ENCODE measurements at places on chromosomes 5 and 9.

GRCh38 chr5:147418613-147419012, 91.3 kb downstream of the DPYSL3 start:
- no peak for DNase-seq

DNA sequence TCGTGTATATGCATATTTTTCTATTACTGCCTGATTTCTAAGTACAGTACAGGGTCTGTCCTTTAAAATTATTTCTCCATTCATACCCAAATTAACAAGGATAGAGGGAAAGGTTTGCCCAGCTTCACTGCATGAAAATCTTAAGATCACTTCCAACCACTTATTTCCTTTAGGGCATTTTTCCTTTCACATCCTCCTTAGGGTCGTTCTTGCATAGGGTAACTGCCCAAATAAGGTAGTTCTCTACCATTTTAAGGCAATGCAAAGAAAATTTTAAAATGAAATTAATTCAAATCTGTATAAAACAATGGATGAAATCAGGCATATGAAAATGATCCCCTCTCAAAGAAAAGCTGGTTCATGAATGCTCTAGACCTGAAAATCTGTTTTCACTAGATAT, 4.1 kb upstream of the CDC20B start:
- no peak for DNase-seq

DNA sequence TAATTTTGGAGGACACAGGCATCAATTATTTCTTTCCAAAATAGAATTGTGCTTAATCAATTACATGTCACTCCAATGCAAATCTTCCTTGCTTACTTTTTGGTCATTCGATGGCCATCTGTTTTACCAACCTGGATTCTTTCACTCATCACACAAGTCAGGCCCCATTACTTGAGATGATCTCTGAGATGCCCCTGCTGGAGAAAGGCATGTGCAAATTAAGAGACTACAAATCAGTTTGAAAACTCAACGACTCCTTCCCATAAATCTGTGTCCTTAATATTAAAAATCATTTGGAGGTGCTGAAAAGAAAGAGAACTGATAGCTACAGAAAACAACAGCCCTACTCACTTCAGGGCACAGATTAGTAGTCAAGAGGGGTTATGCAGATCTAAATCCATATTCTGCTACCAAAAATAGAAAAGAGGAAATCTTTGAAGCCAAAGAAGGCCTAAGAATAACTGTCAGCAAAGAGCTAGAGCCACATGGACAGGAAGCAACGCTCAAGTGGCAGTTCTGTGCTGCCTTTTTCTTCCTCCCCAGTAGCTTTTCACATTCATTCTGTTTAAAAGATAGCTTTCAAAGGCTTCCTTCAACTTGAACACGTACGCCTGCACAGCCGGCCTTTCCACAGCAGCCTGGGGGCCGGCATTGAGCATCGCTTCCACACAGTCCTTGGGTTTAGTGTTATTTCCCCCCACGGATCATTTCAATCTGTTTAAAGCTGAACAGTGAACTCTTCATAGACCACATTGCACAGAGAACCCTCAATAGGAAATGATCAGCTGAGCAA, 79.3 kb upstream of the MAP3K1 start:
- no peak for DNase-seq

DNA sequence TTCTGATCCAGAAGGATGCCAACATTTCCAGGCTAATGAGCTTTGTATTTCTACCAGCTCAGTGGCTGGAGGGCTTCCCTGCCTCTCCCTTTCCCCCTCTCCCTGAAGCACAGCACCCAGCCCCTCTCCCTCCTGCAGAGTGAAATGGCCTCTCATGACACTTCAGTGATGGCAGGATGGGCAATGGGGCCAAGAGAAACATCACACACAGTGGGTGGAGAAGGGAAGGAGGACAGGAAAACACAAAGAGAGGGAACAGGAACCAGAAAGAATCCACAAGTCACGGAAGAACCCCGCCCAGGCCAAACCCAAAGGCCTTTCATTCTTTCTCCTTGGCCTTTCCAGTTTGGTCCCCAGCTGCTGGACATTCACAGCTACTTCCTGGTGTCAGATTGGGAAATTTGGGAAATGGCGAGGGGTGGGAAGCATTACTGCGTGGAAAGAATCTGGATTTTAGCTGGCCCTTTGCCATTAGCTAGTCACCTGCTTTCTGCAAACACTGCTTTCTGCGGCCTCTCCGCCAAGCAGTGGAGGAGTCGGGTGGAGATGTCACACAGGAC, 82.6 kb downstream of the GLDC start:
- DNase-seq: no peak

DNA sequence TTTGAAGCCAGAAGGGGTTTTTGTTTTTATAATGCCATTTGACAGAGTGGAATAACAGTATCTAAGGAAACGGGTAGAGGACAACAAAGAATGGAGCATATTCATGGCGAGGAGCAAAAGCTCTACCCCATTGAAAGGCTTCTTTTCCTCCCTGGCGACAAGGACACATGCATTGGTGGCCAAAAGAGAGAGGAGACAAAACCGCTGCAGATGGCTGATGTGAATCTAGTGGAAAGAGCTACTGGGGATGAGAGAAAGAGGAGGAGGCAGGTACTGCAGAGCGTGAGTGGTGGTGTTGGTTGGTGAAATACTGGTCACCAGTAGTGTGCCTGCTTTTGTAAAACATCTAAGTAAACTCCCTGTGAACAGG, 491 bp downstream of the APC start:
- no peak for DNase-seq

DNA sequence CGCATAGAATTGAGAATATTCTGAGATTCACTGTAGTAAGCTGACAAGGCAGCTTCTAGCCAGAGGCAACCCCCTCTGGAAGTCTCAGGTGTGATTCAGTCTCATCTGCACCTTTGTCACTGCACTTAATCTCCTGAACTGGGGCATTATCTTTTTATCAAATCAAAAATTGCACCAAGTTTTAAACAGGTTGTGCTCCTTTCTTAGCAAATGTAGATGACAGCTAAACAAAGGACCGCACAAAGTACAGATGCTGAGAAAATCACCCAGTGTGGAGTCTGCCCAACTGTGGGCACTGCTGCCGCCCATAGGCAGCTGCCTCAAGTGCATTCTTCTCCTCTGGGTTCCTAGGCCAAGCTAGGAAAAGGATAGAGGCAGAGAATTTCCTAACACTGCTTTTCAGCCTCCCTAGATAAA, 51.1 kb downstream of the STARD4 start:
- DNase-seq: no peak

GRCh38 chr5:157669701-157670097, 1.6 kb upstream of the C5orf52 start:
- DNase-seq: no peak

DNA sequence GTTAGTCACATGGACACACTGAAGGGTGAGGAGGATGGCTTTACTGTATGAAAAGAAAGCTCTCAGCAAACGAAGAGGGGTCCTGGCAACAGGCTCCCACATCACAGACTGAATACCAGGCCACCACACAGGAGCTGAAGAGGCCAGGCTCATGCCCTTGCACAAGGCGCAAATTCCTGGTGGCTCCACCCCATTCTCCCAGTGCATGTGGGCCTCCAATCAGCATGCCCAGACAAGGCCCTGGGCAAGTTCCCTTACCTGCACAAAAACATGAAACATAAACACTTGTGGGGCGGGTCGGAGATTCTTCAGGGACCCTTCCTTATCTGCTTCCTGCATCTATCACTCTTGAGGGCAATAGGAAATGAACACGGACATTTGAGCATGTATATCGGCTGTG, 935.8 kb upstream of the EDIL3 start:
- DNase-seq: no peak

- peak; percentile 61 for DNase-seq
These were observed 80.2 kb upstream of the LIFR start for GRCh38 chr5:38636626-38637025.

DNA sequence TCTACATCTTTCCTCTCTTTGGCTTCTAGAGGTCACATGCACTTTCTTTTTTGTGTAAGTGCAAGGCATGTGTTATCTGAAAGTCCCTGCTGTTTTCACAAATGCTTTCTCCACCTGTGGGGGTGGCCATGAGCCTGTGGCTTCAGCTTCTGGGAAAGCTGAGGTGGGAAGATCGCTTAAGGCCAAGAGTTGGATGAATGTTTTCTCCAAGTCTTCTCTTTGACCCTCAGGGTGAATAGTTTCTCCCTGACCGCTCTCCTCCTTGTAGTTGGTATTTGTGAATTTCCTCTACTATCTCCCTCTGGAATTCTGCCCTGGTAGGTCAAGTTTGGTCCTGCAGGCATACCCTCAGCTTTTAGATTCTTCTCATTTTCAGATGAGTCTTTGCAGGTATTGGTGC, 74.2 kb downstream of the UGCG start:
- DNase-seq: no peak

GRCh38 chr9:98809311-98810101, 2.0 kb downstream of the GALNT12 start:
- no peak for DNase-seq

GRCh38 chr9:121450241-121450640, 49.4 kb downstream of the GGTA1 start:
- DNase-seq: no peak

GRCh38 chr9:106964329-106964728, 101.4 kb downstream of the ZNF462 start:
- DNase-seq: no peak

GRCh38 chr5:158559066-158559465, 540.6 kb downstream of the EBF1 start:
- DNase-seq: no peak

DNA sequence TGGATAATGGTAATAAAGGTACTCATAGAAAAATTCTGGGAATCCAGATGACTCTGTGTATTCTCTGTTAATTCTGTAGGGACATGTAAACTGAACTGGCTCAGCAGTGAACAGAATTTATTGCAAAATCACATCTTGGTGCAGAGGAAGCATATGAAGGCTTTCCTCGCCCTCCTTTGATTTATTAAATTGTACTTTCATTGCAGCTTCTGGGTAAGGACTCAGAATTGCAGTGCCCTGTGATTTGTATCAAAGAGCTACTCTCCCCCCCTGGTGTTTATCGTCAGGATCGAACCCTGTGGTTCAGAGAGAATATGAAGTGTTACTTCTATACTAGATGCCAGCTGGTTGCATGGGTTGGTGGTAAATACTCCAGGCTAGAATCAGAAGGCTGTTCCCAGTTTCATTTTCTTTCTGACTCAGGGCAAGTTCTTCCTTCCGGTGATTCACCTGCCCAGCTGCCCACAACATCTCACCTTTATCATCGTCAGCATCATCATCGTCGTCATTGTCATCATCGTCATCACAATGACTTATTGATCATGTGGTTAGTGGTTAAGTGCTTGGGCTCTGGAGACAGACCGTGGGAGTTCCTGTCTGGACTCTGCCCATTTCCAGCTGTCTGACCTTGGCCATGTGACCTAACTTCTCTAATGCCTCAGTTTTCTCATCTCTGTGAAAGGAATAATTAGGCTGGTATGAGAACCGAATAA, 238.8 kb downstream of the ARHGAP26 start:
- DNase-seq: no peak

Data from ureter (tissue), 1 donor.